ENCODE measurements at places on chromosomes 5 and 9.

GRCh38 chr5:140423609-140424008 lies 22.0 kb downstream of the ANKHD1 start:
- no peak for DNase-seq

DNA sequence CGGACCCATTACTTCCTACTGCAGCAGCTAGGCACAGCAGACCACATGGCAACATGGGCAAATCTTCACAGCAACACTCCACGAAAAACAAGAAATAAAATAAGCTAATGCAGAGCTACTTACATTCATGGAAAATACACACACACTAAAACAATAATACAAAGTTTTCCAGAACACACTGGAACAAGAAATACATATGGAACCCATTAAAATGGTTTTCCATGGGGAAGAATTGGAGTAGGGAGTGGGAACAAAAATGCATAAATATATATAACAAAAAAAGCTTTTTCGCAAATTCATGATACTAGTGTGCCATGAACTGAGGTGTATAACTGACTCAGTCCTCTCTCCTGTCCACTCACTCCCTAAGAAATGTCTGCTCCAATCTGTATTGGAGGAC lies 8.3 kb downstream of the ADAMTS12 start:
- no peak for DNase-seq

DNA sequence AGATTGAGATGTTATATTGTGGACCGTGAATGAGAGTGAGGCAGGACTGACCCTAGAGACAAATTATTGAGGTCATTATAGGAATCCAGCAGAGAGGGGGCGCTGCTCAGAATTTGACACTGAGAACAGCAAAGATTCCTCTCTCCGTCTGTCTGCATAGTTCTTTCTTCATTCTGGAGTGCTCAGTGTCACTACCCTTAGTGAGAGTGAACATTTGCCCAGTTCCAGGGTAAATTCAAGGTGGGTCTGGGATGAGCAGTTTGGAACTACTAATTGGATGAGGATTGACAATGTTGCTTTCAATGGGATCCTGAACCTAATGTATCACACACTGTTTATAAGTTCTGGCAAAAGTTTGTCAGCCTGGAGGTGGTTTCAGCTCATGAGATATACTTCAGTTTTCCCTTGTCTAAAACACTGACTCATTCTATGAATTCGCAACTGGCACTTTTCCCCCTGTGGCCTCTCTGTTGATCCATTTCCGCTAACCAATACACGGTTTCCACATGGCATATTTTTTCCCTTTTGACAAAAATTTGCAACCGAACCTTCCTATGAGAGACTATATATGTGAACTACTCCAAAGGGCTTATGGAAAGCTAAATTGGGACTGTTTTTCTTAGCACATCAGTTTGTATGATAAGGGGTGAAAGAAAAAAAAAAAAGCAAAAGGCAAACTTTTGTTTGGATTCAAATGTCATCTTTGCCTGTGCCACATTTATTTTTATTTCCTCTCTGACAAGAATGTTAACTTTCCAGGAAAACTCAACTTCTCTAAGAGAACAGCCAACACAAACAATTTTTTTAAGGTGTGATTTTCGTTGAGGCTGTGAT lies 1240.7 kb upstream of the WWC1 start:
- DNase-seq: no peak

DNA sequence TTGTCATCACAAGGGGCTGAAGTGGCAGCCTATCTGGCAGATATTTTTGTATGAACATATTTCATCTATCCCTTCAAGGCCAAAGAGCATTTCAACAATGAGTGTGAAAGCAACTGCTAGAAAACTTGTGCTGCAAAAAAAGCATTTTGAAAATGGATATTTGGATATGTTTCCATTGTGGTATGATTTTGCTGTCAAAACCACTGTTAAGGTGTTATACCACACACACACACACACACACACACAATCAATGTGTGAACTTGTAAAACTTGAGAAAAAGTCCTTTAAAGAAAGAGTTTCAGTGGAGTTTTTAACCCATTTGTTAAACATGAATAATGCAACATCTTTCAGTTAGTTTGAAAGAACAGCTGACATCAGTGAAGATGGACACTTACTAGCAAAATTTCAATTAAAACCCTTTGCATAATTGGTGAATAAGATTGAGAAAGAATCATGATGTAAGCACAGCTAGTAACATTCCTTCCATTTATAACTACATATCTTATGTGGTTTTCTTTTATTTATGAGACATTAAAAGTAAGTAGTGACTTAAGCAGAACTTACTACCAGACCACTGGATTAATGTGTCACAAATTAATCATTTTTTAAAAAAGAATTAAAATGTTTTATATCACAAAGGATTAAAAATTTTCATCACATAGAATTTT lies 182.6 kb upstream of the GNA14 start:
- DNase-seq: no peak

- DNase-seq: no peak
Measured at GRCh38 chr5:10580531-10581423, 16.9 kb downstream of the ANKRD33B start.

GRCh38 chr5:68646144-68646543 lies 430.6 kb downstream of the PIK3R1 start:
- DNase-seq: no peak

- no peak for DNase-seq
Measured at GRCh38 chr5:3599226-3600105, 3.8 kb downstream of the IRX1 start.

DNA sequence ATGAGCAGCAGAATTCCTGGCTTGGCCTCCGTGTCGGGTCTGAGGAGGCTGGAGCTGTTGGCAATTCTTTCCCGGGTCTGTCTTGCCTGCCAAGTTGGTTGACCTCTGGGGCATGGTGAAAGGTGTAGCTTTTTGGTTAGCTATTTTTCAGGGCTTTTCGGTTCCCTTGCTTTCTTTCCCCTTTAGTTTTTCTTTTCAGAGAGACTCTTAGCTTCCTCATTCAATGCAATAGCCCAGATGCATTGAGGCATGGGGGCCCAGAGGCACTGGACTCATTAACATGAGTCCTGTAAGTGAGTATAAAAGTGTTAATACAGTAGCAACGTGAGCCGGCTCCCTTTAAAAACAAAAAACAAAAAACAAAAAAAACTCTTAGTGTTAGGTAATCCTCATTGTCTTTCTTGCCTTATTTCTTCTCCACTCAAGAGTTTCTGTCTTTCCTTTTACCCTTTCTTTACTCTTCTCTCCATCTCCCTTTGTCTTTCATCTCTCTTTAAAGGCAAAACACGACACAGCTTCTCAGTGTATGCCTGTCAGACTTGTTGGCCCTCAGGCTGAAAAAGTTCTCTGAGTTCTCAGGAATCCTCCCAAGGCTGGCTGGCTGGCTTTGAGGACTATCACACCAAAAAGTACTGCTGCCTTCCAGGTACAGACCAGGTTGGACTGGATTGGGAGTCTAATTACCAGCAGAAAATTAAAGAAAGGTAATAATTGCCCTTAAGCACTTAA lies 289.9 kb upstream of the TUT7 start:
- no peak for DNase-seq

DNA sequence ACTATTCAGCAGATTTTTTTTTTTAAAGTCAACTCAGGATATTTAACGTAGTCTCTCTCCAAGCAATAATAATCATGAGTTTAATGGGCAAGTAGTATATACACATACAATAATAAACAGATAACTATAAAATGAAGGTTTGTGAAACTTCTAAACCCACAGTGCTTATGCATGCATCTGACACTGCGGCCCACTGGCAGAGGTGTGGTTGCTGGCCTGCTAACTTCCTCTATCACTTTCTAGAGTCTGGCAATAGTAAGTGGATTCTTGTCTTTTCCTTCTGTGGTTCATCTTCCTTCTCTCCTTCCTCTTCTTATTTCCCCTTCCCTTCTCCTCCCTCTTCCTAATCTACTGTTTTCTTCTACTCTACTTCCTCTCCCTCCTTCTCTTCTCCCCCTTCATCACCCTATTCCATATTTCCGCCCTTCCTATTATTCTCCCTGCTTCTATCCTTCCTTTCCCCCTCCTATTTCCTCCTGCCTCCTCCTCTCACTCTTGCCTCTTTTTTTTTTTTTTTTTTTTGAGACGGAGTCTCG lies 18.6 kb upstream of the AGXT2 start:
- DNase-seq: no peak

DNA sequence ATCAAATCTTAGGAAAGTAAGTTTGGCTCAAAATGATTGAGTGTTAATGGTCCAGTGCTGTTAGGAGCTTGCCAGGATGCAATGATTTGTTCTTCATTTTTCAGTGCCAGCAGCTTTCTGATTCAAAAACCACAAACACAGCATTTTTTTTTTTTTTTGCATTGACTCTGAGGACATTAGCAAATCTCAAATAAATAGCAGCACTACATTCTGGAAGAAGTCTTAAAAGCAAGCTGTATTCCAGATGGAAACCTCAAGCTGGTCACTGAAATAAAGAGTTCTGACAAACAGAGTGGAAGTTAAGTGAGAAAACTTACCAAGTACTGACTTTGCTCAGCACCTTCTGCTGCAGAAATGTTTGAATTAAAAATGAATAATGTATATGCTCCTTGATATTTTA lies 1653.1 kb upstream of the CDH9 start:
- DNase-seq: no peak

DNA sequence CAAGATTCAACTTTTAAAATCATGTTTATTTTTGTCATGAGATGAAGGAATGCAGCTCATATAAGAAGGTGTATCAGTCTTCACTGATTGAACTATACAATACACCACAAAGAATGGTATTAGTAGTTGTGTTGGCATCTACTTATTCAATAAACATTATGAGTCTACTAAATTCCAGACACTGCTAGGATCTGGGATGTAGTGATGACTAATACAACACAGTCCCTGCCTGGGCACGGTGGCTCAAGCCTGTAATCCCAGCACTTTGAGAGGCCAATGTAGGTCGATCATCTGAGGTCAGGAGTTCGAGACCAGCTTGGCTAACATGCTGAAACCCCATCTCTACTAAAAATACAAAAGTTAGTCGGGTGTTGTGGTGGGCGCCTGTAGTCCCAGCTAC lies 171.4 kb upstream of the NFIB start:
- no peak for DNase-seq

DNA sequence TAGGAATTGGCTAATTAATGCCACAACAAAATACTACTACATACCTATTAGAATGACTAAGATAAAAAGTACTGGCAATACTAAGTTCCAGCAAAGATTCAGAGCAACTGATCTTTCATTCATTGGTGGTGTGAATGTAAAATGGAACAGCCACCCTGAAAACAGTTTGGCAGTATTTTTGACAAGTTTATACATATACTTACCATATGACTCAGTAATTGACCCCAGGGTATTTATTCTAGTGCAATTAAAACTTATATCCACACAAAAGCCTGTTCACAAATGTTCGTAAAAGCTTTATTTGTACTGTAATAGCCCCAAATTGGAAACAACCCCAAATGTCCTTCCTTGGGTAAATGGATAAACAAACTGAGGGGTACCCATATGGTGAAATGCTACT lies 270.8 kb upstream of the ACTBL2 start:
- no peak for DNase-seq

DNA sequence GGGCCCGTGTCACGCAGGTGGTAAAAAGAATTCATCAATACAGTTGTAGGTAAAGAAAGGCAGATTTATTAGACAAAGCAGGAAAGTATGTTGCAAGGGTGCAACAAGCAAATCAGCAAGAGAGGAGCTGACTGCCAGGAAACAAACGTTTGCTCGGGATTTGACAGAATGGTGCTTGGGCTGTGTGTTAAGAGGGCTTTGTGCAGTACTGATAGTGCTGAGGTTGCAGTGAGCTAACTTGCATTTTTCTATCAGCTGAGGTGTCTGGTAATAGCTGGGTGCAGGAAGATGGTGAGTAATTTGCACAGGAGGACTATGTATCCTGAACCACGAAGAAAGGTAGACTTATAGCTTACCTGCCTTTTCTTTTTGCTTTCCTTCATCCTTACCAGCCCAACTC lies 3.9 kb upstream of the RARS1 start:
- no peak for DNase-seq

GRCh38 chr5:87900419-87900818 lies 368.2 kb downstream of the TMEM161B start:
- no peak for DNase-seq

DNA sequence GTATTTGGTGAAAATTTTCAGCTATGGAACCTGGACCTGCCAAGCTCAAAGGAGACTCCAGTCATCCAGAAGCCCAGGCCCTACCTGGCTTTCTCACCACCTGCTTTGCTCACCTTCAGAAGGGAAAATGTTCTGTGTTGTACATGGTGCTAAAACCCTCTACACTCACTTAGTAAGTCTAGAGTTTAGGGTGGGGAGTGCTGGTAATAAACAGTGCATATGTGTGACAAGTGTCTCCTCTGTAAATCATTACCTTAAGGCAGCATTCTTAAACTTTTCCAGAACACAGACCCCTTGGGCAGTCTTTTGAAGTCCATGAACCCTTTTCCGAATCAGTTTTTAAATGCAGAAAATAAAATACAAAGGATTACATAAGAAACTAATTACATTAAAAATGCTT lies 248.8 kb upstream of the PIK3R1 start:
- DNase-seq: no peak

GRCh38 chr5:61381968-61382367 lies 49.9 kb downstream of the ZSWIM6 start:
- no peak for DNase-seq

DNA sequence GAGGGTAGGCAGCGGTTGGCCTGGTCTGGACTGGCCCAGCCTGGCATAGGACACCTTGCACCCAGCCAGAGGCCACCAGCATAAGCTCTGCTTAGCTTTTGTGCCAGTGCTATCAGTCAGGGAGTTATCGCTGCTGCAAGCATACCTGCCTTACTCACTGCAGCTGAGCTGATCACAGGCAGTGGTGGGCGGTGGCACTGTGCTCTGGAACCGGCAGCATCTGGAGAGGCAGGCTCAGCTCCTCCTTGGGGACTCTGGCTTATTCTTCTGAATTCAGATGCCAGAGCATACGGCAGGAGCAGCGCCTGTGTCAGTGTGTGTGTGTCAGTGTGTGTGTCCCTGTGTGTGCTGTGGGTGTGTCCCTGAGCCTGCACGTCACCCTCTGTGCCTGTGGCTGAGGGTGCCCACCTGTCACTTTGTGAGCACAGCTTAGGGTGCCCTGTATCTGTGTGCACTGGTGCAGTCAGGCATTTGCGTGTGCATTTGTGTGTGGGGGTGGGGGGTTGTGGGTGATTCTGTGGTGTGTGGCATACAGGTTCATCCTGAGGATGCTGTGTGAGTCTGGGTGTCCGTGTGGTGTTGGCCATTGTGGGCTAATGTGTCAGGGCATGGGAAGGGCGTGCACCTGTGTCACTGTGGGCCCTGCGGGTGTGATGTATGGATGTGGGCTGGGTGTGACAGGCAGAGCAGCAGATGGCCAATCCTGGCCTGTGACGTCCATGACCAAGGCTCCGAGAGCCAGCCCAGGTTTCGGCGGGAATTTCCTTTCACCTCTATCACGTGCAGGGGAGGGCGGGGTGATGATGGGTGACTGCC lies 23.5 kb downstream of the LMX1B start:
- no peak for DNase-seq

- no peak for DNase-seq
Measured at GRCh38 chr5:139955616-139956273, 87.4 kb downstream of the NRG2 start.

DNA sequence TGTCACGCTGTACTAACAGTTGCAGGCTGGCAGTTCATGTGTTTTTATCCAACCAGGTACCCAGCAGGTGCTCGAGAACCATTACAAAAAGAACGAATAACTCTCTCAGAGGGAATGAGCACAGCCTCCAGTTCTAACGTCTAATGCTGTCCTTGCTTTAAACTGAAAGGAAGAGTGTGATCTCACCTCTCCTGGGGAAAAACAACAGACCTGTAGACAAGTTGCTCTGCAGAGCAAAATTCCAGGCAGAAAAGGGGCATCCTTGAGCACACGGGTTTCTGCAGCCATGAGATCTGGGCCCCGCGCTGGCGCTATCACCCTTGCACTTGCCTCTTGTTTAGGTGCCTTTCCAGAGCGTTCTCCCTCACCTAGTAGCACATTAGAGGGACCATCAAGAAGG lies 92.5 kb upstream of the DNAH5 start:
- no peak for DNase-seq

GRCh38 chr5:179564526-179564925 lies 14.2 kb downstream of the RUFY1 start:
- DNase-seq: no peak

Measured in sigmoid colon (tissue), 7 donors.